ENCODE measurements at places on chromosomes 1 and 21. TPM values are rescaled to one million over a fixed set of nuclear protein-coding genes. Genes with fewer than 3 reads are reported as not detected.

Gene CHIA
- total RNA-seq, result not detected

- no peaks in the 10 kb centered on the region for H3K36me3 ChIP-seq
- DNase-seq, result no peak
- no peaks in the 10 kb centered on the region for H3K4me1 ChIP-seq
- H3K27me3 ChIP-seq, result no peaks in the 10 kb centered on the region
- no peak overlapping the region for H3K27ac ChIP-seq
Measured at GRCh38 chr1:94055459-94056122, 65.4 kb downstream of the ABCA4 start.

Gene TACSTD2
- 219 TPM for total RNA-seq

GRCh38 chr1:108601708-108602410 lies 42.0 kb downstream of the EEIG2 start:
- no peak for DNase-seq
- no peaks in the 10 kb centered on the region for H3K27me3 ChIP-seq
- no peaks in the 10 kb centered on the region for H3K4me1 ChIP-seq
- no peak overlapping the region for H3K27ac ChIP-seq

Gene A3GALT2
- total RNA-seq, result 0.46 TPM
